Pancreas (tissue), 10 donors: ENCODE measurements at places on chromosomes 7 and 10.

GRCh38 chr7:141949911-141950310, 3.1 kb upstream of the CLEC5A start:
- DNase-seq: no peak

GRCh38 chr7:85000735-85001350, 186.0 kb downstream of the SEMA3D start:
- DNase-seq: no peak

- DNase-seq: no peak
Observed at GRCh38 chr10:126207313-126207771, 180.9 kb downstream of the ADAM12 start.

GRCh38 chr10:117339578-117339977, 35.7 kb downstream of the PDZD8 start:
- DNase-seq: no peak
